HuH-7 (cell line): ENCODE measurements at places on chromosomes 1 and 21.
A peak's percentile ranks its signal among the peaks of the same experiment; 100 is the strongest.

GRCh38 chr1:217911908-217912307 is 280.8 kb downstream of the SPATA17 start:
- DNase-seq: peak; percentile 58

DNA sequence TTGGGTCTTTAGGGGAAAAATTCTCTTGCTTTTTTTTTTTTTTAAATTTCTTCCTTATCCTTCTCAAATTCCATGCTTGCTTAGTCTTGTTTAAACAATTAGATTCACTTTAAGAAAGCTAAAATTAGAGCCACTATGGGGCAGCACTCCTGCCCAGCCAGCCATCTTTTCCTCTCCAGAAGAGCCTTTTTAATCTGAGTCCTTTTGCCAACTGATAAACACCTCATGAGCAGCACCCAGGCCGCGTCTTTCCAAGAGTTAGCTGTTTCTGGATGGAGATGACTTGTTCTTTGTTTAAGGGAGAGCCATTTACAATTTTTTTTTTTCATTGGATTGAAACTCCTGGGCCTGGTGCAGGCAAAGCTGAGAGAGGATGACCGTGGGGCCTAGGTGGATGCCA is 53.3 kb upstream of the TSPAN2 start:
- no peak for DNase-seq

- no peak for DNase-seq
Observed at GRCh38 chr21:29157080-29157479, 26.6 kb downstream of the MAP3K7CL start.

GRCh38 chr1:108199781-108200686 is at the start of gene SLC25A24:
Gene SLC25A24, minus strand, starts transcription at chr1:108200343. Its CDS starts 205 bp downstream, at chr1:108200138.
- peak; percentile 81 for DNase-seq

- no peak for DNase-seq
Observed at GRCh38 chr1:197967066-197967465, 49.9 kb downstream of the LHX9 start.

DNA sequence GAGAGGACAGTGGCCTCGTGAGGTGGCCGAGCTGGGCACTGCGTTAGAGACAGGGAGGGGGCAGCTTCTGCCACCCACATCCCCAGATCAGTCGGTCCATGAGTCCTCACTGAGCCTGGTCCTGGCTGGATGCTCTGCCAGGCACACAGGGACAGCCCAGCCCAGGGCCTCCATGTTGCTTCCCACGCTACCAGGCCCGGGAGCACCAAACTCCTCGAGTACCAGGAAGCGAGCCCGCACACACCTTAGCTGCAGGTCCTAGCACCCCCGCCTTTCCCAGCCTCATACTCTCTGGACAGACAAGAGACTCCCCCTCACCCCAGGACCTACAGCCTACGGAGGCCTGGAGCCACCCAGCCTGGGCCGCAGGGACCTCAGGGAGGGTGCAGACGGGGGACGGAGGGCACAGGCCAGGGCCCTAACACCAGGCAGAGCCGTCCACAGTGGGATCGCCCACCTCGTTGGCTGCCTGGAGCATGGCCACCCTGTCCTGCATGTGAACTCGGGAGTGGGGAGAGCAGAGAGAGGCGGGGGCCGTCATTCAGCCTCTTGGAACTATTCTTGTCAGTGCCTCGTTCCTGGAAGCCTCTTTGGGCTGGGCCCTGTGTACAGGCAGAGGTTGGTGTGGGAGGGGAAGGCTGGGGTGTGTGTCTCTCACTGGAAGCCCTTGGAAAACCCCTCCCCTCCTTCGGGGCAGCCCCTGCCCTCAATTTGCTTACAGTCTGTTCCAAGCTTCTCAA is 90.9 kb upstream of the RUNX3 start:
- no peak for DNase-seq

DNA sequence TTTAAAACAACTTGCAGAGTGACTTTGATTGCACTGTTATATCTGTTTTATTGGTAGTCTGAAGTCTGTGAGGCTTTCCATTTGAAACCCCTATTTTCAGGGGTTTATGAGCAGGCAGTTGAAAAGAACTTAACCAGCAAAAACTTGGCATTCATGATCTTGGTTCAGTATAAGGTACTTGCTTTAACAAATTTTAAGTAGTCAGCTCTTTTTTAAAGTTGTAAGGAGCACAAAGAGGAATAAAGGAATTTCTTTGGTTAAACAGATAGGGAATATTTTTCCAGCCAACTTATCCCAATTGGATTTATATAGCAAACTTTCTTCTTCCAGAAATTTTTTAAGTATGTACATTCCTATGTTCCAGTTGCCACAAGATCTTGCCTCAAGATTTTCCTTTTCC is 138.2 kb downstream of the RASAL2 start:
- no peak for DNase-seq

GRCh38 chr1:156813298-156813697 is 3.4 kb downstream of the SH2D2A start:
- no peak for DNase-seq

DNA sequence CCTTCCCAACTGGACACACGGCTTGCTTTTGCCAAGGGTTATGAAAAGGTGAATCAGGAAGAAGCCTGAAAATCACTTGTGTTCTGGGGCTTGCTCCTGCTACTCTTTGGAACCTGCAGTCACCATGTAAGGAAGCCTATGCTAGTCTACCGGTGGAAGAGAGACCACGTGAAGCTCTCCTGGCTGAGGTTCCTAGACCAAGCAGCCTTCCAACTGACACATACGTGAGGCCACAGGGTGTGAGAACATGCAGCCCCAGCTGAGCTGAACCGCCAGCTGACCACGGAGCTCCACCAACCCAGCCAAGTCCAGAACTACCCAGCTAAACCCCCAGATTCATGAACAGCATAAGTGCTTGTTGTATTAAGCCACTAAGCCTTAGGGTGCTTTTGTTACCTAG is 72.8 kb upstream of the KRTAP19-8 start:
- DNase-seq: no peak

GRCh38 chr1:28193701-28194161 is 17.2 kb upstream of the PTAFR start:
- DNase-seq: no peak

GRCh38 chr1:111747282-111747734 is 8.1 kb upstream of the INKA2 start:
- peak; percentile 81 for DNase-seq

- no peak for DNase-seq
Observed at GRCh38 chr1:20555758-20556120, 3.4 kb downstream of the FAM43B start.

GRCh38 chr21:39531064-39531463 is 79.3 kb downstream of the SH3BGR start:
- no peak for DNase-seq

- no peak for DNase-seq
Observed at GRCh38 chr1:115666206-115666605, 24.4 kb downstream of the VANGL1 start.

DNA sequence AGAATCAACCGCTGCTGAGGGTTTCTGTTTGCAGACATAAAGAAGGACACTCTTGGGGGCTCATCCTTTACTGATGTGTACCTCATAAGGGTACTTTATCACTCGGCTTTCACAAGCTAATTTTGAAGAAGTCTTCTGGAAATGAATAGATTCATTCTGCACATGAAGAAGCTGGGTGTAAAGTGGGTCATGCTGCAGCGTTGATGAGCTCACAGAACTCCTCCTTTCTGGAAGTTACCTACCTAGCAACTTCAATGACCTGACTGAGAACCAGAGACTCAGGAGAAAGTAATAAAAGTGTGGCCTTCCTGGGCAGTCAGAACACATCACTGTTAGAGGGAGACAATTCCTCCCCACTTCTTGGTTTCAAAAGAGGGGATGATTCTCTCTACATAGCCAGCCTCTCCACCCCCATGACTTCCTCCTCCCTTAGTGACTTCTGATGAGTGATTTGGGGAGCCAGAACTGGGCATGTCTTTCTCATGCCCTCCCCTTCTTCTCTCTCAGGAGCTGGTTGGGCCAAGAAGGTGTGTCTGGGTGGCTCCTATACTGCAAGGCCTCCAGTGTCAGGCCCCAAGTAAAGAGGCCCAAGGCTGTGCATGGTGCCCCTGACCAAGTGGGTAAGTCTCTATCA is 27.0 kb downstream of the PCNX2 start:
- no peak for DNase-seq

- no peak for DNase-seq
Observed at GRCh38 chr1:15963968-15964648, 11.8 kb downstream of the ZBTB17 start.

GRCh38 chr1:201543871-201544642 is 5.1 kb downstream of the NAV1 start:
- no peak for DNase-seq

GRCh38 chr1:228151180-228151925 is 1.6 kb downstream of the GJC2 start:
- no peak for DNase-seq

- DNase-seq: no peak
Observed at GRCh38 chr1:237133921-237134320, 91.9 kb downstream of the RYR2 start.

DNA sequence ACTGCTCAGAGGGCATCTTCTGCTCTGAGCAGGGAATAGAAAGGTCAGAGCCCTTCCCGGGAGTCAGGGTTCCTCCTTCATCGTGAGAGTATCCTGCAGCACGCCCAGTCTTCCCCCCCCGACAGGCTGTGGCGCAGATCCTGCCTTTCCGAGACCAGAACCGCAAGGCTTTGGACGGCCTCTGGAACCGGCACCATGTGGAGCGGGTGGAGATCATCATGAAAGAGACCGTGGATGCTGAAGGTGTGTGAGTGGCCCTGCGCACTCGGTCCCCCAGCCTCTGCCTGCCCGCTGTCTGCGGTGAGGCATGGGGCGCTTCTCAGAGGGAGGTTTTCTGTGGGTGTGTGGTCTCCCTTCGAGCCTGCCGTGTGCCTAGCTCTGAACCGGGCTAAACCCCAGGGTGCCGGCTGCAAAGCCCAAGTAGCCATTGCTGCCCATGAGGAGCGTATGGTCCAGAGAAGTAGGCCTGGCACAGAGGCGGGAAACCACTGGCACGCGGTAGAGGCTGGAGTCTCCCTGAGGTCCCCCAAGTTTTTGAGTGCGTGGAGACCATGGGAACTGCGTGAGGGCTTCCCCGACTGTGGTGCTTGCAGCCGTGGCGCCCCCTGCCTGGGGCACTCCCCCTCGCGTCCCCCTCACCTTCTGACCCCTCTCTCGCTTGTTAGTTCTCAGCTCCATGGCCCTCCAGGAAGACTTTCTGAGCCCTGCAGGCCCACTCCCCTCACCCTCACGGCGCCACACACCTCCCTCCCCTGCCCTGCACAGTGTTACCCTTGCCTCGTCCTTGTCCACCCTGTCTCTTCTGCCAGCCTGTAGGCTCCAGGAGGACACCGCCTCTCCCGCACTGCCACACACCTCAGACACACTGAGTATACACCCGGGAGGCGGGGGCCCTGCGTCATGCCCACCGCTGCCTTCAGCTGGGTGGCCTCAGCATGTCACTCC is 12.5 kb downstream of the H6PD start:
- no peak for DNase-seq

DNA sequence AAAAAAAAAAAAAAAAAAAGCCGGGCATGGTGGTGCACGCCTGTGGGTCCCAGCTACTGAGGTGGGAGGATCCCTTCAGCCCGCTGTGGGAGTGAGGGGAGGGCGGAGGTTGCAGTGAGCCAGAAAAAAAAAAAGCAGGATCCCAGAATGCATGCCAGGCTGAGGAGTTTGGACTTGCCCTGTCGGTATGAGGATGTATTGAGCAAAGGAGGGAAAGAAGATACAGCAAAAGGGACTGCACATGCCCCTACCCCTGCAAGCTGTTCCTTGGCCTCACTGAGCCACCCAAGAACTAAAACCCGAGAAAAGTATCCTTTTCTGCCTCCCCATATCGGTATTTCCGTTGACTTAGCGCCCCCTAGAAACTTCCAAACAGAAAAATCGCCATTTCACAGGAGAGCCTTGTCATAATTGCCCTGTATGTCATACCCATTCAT is 1.3 kb upstream of the GPATCH4 start:
- DNase-seq: no peak

GRCh38 chr1:204442376-204443259 is 31.0 kb upstream of the PPP1R15B start:
- no peak for DNase-seq

DNA sequence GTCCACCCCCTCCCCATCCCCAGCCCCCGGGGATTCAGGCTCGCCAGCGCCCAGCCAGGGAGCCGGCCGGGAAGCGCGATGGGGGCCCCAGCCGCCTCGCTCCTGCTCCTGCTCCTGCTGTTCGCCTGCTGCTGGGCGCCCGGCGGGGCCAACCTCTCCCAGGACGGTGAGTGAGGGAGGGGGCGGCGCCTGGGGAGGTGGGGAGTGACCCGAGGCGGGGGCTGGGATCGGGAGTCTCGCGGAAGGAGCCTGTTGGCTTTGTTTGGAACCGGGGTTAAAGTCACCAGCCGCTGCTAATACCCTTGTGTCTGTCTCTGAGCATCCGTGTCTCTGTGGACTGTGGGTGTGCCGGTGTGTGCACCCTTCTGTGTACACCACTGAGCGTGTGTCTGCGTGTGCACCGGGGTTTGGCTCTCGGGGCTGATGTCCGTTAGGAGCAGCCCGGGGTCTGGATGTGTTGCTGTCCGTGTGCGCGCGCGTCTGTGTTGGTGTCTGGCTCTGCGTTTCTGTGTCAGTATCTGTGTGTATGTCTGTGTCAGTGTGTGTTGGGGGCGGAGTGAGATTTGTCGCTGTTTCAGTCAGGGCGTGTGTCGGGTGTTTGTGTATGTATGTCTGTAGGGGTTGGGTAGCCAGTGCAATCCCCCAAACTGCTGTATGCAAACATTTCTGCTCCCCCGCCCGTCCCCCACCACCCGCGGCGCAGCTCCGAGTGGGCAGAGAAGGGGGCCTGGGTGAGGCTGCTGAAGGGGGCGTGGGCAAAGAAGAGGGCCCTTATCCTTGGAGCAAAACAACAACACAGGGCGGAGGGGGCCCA is 480 bp downstream of the CADM3 start:
- no peak for DNase-seq

GRCh38 chr1:211591980-211592493 is 13.1 kb upstream of the SLC30A1 start:
- DNase-seq: no peak

- no peak for DNase-seq
Observed at GRCh38 chr21:26061437-26061836, 109.1 kb downstream of the APP start.

DNA sequence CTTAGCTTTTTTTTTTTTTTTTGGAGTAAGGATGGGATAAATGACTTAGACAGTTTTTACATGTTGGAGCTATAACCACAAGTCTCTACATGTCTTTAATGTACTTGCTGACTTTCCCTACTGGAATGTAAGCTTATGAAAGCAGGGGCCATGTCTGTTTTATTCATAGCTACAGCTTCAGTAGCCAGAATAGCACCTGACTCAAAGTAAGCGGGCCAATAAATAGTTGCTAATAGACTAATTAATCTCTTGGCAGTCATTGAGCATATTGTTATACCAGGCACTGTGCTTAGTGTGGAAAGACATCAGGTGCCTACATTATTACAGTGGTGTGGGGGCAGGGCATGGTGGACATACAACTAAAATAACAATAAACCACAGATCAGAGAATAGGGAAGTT is 84.4 kb upstream of the HOOK1 start:
- DNase-seq: no peak

DNA sequence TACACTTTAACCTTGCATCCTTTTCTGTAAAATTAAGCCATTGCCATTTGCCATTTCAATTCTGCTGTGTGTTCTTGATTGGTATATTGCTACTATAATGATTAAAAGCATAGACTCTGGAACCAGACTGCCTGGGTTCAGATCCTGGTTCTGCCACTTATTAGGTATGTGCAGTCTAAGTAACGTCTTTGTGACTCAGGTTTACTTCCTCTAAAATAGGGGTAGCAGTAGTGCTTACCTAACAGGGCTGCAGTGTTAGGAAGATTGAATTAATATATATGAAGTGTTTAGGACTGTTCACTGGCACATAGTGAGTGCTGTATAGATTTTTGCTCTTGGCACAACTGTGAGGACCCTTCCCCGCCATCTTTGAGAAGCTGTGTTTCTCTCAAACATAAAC is 4.4 kb downstream of the CDC42 start:
- no peak for DNase-seq
